NCI-H2029 treated with DMSO at 0.1 percent for 48 hours (cell line): ENCODE measurements at places on chromosomes 11 and 22.

DNA sequence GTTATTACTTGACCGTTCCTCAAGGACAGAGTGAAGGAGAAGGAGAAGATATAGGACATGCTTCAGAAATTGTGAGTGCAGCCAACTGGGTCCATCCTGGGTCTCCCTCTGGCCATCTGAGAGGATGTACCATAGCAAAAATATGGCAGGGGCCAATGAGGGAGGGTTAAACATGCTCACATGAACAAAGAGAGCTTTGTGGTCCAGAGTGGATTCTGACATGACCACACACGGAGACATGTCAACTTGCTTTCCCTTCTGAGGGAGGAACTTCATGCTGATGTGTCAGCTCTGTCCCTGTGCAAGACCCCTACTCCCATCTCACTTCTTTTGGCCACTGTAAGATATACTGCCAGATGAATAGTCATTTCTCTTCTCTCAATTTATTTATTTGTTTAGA is 3.0 kb upstream of the UBASH3B start:
- DNase-seq: no peak

GRCh38 chr11:119789766-119790407 is 60.9 kb upstream of the NECTIN1 start:
- no peak for DNase-seq

GRCh38 chr22:24410110-24410856 is 17.1 kb upstream of the ADORA2A start:
- no peak for DNase-seq

DNA sequence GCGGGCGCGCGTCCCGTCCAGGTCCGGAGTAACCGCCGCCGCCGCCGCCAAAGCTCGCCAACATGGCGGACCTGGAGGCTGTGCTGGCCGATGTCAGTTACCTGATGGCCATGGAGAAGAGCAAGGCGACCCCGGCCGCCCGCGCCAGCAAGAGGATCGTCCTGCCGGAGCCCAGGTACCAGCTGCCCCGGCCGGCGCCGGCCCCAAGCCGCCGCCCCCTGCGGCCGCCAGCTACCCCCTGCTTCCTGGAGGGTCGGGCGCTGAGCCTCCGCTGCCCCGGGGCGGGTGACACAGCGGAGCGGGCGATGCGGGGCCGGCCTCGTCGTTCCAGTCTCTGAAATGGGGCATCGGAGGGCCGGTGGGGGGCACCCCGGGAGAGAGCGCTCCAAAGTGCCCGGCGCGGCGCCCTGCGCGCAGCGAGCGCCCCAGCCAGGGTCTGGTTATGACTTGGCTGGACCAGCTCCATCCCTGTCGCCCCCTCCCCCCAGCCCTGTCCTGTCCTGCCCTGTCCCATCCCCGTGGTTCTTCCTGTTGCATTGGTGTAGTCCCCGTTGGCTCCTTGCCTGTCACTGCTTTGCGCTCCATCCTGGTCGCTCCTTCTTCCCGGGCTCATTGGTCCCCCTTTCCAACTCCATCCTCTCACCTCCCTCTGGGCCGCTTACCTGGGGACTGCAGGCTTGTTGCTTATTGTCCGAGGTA is 653 bp downstream of the GRK3 start:
- DNase-seq: no peak

GRCh38 chr11:94727819-94728218 is 40.3 kb upstream of the AMOTL1 start:
- DNase-seq: no peak

GRCh38 chr22:42805998-42806830 is 50.9 kb downstream of the ARFGAP3 start:
- peak; percentile 55 for DNase-seq

- DNase-seq: no peak
Observed at GRCh38 chr11:20275987-20276965, 87.2 kb upstream of the HTATIP2 start.

DNA sequence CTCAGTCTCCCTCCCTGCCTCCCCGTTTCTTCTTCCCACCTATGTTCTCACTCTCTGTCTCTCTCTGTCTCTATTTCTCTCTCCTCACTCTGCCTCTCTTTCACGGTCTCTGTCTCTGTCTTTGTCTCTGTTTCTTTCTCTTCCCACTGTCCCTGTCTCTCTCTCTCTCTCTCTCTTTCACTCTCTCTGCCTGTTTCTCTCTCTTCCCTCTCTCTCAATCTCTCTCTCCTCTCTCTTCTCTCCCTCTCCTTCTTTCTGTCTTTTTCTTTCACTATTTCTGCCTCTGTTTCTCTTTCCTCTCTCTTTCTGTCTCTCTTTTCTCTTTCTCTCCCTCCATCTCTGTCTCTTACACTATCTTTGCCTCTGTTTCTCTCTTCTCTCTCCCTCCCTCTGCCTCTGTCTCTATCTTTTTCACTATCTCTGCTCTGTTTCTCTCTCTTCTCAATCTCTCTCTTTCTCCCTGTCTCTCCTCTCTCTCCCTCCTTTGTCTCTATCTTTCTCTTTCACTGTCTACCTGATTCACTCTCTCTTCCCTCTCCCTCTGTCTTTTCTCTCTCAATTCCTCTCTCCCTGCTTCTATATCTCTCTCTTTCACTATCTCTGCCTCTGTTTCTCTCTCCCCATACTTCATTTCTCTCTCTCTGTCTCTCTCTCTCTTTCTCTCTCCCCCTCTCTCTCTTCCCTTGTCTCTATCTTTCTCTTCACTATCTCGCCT is 5.4 kb downstream of the APLNR start:
- DNase-seq: no peak

- DNase-seq: no peak
Observed at GRCh38 chr11:111416231-111416960, 37.3 kb upstream of the POU2AF1 start.

- no peak for DNase-seq
Observed at GRCh38 chr11:72249961-72250360, 6.0 kb upstream of the PHOX2A start.

DNA sequence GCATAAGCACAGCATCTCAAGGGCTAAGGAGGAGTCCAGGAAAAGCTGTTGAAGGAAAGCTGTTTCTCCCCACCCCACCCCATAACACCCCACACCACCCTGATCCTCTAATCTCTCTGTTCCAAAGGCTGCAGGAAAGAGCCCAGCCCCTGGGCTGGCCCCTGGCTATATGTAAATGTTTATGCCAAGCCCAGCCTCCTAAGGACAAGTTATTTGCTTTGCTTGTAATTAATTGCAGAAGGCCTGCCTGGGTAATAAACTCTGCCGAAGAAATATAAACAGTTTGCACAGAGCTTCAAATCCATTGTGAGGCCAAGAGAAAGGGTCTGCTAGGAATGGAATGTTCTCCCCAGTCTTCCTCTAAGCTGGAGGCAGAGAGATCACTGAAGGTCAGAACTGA is 21.2 kb downstream of the ARRB1 start:
- DNase-seq: no peak

DNA sequence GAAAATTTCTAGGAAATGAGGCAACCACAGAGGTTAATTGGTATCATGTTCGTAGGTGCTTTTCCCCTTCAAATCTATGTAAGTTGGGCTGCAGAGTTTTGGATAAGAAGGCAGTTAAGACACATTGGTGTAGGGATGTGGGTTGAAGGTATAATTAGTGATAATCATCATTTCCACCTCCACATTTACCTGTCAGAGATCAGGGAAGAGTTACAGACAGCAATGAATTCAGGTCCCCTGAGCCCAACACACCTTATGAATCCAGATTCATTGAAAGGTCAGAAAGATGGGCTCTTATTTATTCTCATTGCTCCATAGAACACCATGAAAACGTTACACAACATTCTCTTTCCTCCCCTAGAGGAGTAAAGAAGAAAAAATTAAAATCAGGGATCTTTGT is 308.7 kb downstream of the C11orf87 start:
- no peak for DNase-seq

GRCh38 chr11:72781063-72781312 is 12.9 kb downstream of the STARD10 start:
- no peak for DNase-seq

GRCh38 chr22:19632668-19633148 is 81.6 kb upstream of the SEPTIN5 start:
- no peak for DNase-seq

DNA sequence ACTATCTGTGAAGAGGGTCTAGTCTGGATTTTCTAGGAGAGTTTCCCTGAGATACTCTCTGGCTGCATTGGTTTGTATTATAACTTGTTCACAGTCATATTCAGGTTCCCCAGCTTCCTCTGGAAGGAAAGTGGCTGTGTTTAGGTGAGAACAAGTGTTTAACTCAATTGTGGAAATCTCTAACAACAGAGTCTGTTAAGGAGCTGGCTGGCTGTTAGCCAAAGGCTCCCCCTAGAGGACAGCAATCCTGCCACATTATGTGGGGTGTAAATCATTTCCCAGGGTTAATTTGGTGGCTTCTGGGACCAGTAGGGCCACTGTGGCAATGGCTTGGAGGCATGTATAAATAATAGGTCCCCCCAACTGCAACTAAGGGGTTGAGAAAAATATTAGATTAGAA is 18.4 kb downstream of the MS4A6E start:
- no peak for DNase-seq

- DNase-seq: no peak
Observed at GRCh38 chr11:8221046-8221723, 42.5 kb downstream of the LMO1 start.

- no peak for DNase-seq
Observed at GRCh38 chr22:34588871-34589545, 476.9 kb upstream of the ISX start.

DNA sequence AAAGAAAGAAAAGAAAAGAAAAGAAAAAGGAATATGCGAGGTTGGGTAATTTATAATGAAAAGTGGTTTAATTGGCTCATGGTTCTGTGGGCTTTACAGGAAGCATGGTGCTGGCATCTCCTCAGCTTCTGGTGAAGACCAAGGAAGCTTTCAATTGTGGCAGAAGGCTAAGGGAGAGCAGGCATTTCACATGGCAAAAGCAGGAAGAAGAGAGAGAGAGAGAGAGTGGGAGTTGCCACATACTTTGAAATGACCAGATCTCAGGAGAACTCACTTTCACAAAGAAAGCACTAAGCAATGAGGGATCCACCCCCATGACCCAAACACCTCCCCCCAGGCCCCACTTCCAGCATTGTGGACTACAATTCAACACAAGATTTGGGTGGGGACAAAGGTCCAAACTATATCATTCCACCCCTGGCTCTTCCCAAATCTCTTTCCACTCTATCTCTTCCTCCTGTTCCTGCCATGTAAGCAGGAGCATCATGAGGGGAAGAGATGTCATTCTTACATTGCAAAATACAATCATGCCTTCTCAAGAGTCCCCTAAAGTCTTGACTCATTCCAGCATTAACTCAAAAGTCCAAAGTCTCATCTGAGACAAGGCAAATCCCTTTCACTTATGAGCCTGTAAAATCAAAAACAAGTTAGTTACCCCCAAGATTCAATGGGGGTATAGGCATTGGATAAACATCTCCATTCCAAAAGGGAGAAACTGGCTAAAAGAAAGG is 38.9 kb downstream of the LINC01488 start:
- no peak for DNase-seq
